AG10803 (cell line): ENCODE measurements at places on chromosomes 16 and 17.
A peak's percentile ranks its signal among the peaks of the same experiment; 100 is the strongest.

DNA sequence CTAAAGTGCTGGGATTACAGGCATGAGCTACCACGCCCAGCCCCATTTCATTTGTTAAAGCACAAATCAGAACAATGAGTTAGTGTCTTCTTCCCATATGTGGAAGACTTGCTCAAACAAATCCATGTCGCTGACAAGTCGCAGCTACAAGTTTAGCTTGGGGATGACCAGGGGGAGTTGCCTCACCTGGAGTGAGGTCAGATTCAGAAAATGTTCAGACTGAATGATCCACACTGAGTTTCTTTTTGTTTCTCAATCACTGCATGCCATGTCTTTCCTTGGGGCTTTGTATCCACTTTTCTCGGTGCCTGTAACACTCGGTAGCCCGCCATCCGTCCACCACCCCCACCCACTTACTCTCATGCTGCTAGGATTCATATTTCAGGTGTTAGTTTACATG lies 437.3 kb upstream of the DYNLRB2 start:
- no peak for DNase-seq

DNA sequence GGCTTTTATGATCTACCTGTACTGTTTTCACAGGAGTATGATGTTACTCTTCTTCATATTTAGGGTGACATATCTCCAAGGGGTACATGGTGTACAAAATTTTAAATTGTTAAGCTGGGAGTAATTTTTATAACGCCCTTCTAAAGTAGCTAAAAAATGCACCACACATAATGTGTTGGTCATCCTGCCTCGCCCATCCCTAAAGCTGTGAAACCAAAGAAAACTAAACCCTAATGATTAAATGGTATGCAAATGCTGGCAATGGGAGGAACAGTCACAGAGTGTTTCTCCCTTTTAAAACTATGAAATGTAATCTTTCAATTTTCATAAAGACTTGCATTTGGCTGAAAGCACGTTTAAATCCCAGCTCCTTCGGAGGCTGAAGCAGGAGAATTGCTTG lies 2.0 kb upstream of the KRT24 start:
- no peak for DNase-seq

DNA sequence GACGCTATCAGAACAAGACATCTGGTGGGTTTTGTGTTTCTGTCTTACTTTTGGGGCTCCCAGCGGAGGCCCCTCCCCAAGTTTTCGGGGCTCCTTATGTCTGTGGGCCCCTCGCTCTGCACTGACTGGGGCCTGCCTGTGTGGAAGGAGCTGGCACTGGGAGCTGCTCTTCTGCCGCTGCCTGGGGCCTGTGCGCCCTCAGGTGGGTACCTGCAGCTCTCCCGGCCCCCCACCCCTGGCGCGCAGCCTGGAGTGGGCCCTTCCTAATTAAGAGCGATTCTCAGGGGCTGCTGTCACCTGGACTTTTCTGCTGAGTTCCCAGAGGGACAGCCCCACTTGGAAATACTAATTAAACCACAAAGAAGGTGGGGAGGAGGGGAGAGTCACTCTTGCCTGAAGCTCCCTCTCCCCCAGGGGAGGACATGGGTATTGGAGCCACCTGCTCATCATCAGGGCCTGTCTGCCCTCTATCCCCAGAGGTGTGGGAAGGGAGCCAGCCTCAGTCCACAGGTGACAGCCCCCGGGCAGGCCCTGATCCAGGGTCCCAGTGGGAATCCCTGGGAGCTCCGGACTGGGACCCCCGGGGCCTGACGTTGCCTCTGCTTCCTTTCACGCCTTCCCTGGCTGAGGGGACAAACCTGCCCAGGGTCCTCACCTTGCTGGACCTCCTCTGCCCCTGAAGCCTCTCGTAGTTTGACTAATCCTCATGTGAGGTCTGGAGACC lies 36.5 kb downstream of the GSE1 start:
- no peak for DNase-seq

- peak; percentile 99 for DNase-seq
These were observed 51.7 kb upstream of the MTSS2 start for GRCh38 chr16:70737377-70738082.

GRCh38 chr16:85557083-85557970 lies 55.8 kb upstream of the GSE1 start:
- DNase-seq, result no peak

DNA sequence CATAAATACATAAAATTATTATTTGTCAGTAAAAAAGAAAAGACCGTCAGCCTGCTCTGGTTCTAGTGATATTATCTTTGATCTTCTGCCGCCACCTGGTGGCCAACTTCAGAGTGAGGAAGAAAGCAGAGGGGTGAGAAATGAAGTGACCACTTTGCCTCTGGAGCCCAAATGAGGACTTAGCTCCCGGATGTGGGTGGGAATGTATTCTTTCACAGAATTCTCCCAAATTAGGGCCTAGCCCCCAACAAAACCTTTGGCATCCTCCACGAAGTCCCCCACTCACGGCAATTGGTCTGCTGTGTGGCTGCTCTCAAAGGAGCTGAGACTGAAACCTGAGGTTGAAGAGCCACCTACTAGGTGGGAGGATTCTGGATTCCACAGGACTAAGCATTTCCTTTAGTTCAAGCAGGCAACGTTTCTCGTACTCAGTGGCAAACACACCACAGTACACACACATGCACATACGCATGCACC lies 4.9 kb upstream of the ZNF267 start:
- DNase-seq, result peak; percentile 61

GRCh38 chr17:33753452-33753851 lies 460.4 kb upstream of the ASIC2 start:
- DNase-seq, result no peak

DNA sequence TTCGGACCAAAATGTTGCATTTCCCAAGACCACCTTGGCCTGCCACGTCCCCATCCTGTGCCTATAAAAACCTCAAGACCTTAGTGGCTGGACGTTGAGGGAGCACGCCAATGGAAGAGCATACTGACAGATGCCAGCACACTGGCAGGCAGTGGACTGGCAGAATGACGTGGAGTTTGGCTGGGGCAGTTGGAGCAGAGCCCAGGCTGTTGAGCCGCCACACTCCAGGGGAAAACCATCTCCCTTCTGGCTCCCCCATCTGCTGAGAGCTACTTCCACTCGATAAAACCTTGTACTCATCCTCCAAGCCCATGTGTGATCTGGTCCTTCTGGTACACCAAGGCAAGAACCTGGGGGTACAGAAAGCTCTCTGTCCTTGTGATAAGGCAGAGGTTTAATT lies 494.1 kb downstream of the CDH11 start:
- no peak for DNase-seq

- no peak for DNase-seq
These were observed 1.9 kb downstream of the FLYWCH1 start for GRCh38 chr16:2913603-2914002.

GRCh38 chr17:37848690-37849616 lies 75.3 kb upstream of the TBC1D3K start:
- peak; percentile 72 for DNase-seq

DNA sequence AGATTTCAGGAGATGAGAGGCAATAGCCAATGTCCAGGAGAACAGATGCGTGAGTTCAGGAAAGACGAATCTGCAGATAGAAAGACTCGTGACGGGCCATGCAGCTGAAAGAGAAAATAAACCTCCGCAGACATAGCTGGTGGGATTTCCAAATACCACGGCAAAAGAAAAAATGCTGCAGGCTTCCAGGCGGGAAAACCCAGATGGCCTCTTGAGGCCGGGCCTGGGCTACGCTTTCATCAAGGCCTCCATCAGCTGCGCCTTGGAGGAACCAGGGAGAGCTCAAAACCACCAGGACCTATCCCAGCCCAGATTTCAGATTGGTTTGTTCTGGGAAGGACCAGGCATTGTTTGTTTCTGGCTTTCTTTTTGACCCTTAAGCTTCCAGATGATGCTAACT lies 16.7 kb downstream of the CCDC40 start:
- DNase-seq, result peak; percentile 17

GRCh38 chr17:74049967-74050458 lies 153.5 kb upstream of the RPL38 start:
- DNase-seq, result no peak

- DNase-seq, result no peak
These were observed 25.0 kb downstream of the SCPEP1 start for GRCh38 chr17:57002904-57003303.

GRCh38 chr17:34537445-34537844 lies 41.9 kb upstream of the TMEM132E start:
- no peak for DNase-seq

DNA sequence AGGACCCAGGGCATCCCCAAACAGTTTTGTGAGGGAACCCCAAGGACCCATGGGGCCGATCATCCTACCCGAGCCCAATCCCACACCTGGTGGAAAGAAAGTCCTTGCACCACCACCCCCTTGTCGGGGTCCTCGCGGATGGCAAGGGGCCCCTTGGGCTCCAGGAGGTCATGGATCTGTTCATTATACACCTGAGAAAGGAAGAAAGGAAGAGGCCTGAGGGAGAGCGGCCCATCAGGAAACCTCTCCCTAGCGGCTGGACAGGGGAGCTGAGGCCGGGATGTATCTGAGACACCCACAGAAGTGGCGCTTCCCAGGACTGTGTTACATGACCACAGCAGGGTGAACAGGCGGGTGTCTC lies 12.8 kb downstream of the KIF18B start:
- no peak for DNase-seq

- DNase-seq, result peak; percentile 61
These were observed 39.6 kb upstream of the RHOT1 start for GRCh38 chr17:32102646-32103186.

DNA sequence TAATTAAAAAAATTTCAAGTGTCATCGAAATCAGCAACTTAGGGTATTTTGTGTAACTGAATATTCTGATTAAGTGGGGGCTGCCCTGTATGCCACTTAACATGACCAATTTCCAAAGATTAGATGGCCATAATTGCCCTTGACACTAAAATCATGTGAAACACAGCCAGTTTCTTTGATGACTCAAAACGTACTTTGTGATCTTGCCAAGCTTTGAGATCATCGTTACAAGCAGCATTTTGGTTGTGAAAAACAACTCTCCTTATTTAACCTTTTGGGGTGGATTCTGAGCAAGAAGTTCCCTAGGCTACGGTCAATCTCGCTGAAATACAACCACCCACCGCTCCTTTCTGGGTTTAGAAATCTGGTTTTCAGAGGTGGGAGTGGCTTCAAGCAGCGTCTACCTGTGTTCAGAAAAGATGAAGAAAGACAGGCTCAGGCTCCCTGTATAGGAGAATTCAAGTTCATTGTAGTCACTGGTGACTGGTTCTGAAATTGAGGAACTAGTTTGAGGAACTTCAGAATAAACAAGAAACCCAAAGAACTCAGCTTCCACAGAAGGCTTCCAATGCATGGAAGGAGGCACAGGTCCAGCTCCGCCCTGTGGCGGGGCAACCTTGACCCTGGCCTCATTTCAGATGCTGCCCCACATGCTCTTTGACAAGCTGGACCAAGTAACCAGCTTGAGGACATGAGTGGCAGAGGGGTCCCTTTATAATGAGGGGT lies 9.4 kb downstream of the MAP3K14 start:
- peak; percentile 88 for DNase-seq

DNA sequence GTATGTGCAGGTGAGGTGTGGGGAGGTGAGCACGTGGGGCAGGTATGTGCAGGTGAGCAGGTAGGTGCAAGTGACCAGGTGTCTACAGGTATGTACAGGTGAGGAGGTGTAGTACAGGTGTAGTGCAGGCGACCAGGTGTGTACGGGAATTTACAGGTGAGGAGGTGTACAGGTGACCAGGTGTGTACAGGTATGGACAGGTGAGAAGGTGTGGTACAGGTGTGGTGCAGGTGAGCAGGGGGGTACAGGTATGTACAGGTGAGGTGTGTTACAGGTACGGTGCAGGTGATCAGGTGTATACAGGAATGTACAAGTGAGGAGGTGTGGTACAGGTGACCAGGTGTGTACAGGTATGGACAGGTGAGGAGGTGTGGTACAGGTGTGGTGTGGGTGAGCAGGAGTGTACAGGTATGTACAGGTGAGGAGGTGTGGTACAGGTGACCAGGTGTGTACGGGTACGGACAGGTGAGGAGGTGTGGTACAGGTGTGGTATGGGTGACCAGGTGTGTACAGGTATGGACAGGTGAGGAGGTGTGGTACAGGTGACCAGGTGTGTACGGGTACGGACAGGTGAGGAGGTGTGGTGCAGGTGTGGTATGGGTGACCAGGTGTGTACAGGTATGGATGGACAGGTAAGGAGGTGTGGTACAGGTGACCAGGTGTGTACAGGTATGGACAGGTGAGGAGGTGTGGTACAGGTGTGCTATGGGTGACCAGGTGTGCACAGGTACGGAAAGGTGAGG lies 12.8 kb upstream of the DBNDD1 start:
- peak; percentile 66 for DNase-seq

- peak; percentile 98 for DNase-seq
These were observed 100.3 kb upstream of the KIF2B start for GRCh38 chr17:53722407-53722806.

DNA sequence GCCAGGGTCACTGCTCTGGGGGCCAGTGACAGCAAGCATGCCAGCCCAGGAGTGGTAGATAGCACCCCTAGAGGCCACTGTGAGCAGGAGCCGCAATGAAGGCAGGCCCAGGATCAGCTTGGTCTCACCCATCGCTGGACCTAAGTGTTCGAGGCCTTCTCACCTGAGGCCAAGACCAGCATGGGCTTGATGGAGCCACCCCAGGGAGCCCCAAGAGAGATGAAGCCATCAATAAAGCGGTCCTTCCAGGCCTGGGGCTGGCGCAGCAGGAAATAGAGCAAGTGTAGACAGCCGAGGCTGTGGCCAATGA lies 1.8 kb downstream of the LCAT start:
- peak; percentile 24 for DNase-seq

GRCh38 chr17:17175917-17176316 lies 30.2 kb downstream of the PLD6 start:
- no peak for DNase-seq

GRCh38 chr16:20241321-20241720 lies 86.0 kb downstream of the GP2 start:
- no peak for DNase-seq

DNA sequence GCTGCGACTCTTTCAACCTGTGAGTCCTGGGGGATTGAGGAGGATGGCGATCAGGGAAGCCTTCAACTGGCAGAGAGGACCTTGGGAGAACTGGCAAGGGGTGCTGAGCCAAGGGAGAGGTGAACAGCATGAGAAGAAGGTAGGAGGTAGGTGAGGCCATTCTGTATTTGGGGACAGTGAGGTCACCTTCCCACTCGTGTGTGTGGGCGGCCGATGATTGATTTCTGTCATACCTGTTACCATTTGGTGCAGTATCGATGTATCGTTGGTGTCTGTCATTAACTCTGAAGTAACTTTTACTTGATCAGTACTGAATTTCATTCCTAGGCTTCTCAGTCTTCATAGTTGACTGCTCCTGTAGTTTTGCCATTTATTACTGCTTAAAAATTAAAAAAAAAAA lies 3.8 kb downstream of the ARSG start:
- DNase-seq, result no peak

- DNase-seq, result no peak
These were observed 284.2 kb downstream of the SNX29 start for GRCh38 chr16:12260647-12261262.

DNA sequence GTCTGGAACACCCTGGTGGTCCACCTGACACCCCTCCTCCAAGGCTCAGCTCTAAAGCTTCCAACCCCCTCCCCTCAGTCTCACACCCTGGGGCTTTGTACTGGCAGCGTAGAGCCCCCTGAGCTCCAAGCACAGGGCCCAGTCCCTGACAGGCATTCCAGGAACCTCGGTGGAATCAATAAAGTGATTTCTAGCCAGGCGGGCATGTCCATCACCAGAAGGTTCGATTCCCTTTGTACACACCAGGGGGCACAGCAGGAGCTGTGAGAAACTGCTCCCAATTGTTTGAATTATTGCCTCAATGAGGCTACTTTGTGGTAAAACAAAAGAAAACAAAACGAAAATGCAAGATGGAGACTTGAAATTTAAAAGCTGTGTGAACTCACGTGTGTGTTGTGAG lies 51.8 kb downstream of the SMPD3 start:
- DNase-seq, result peak; percentile 58
